ENCODE measurements at places on chromosomes 12 and 14.

- no peak for DNase-seq
These were observed 458 bp upstream of the HOXC4 start for GRCh38 chr12:54053003-54053750.

DNA sequence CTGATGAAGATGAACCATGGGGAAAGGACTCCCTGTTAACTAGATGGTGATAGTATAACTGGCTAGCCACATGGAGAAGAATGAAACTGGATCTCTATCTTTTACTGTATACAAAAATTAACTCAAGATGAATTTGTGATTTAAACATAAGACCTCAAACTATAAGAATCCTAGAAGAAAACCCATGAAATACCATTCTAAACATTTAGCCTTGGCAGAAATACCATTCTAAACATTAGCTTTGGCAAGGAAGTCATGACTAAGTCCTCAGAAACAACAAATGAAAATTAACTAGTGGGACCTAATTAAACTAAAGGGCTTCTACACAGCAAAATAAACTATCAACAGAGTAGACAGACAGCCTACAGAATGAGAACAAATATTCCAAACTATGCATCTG, 28.4 kb upstream of the NOVA1 start:
- DNase-seq: no peak

GRCh38 chr14:37254411-37254947, 56.7 kb downstream of the MIPOL1 start:
- DNase-seq: no peak

DNA sequence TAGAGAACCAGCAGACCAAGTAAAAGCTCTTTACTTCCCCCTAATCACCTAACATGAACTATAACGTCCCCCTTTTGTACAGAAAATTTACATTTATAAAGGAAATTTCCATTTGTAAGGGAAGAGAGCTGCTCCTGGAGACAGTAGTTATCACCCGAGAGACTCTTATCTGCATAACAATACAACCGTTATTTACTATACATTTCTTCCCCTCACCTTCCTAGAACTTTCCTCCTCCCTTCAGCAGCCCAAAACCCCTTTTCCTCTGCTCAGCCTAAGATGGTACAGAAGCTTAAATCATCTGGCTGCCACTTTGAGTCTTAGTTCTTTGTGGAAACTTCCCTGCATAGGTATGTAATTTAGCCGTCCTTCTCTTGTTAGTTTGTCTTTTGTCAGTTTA, 40.4 kb upstream of the ETV6 start:
- DNase-seq: no peak

GRCh38 chr12:116183741-116184141, 93.8 kb downstream of the MED13L start:
- DNase-seq: no peak

DNA sequence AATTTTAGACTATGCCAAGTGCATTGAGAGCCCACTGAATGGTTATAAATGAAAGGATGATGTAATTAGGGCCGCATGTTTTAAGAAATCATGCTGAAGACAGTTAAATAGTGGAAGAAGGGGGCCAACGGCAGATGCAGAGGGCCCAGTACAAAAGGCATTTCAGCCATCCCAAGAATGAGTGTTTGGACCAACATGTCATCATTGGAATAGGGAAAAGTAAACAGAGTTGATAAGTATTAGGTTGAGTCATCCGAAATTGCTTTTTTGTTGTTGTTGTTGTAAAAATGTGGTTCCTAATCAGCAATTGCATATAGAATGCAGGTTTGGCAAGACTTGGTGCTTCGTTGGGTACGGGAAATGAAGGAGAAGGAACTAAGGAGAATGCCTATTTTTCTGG, 29.5 kb downstream of the BMP4 start:
- no peak for DNase-seq
